ENCODE measurements at places on chromosomes 1 and 21.

DNA sequence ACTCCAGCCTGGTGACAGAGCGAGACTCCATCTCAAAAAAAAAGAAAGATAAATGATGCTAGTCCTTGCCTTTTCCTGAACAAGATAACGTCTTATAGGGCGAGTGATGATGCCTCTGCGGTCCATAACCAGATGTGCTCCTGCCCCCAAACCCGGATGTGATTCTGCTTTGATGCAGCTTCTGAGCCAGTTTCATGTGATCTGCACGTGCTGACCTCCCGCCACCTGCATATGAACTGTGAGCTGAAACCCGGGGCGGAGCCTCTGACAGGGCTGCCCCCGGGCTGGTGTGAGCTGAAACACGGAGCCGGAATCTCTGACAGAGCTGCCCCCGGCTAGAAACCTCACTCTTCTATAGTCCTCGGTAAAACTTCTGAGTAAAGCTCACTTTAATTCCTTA is 1.3 kb downstream of the KRTAP12-4 start:
- no peak for DNase-seq

DNA sequence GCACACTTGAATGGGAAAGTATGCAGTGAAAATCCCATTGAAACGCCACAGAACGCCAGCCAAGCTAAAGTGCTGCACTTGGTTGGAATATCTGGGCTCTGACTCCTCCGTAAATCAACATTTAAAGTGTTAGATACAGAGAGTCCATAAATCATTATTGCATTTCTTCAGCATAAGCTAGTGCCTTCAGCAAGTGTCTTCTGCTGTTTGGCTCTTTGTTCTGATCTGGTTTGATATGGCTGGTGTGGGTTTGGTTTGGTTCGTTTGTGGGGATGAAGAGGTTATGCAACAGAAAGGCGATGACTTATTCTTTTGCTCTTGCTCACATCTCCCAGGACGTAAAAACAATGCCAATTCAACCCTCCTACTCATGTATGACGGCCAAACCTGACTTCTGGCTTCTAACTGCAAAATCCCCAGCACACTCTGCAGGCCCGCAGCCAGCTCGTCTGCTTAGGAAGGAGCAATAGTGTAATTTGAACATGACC is 121.8 kb upstream of the ERG start:
- no peak for DNase-seq

DNA sequence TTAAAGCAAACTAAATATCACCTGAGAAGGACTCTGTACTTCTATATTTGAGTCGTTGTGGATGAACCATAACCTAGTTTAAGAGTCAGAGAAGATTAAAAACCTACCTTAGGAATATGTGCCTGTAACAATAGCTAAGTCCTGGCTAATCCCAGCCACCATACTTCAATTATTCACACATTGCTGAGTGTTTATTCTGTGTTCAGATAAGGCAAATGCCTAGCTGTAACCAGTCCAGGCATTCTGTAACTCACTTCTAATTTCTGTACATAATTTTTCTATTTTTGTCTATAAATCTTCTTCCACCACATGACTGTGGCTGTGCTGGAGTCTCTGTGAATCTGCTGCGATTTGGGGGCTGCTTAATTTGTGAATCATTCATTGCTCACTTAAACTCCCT is 441.9 kb upstream of the ADAMTS5 start:
- DNase-seq: no peak

GRCh38 chr1:8096105-8097011 is 70.2 kb upstream of the ERRFI1 start:
- no peak for DNase-seq

DNA sequence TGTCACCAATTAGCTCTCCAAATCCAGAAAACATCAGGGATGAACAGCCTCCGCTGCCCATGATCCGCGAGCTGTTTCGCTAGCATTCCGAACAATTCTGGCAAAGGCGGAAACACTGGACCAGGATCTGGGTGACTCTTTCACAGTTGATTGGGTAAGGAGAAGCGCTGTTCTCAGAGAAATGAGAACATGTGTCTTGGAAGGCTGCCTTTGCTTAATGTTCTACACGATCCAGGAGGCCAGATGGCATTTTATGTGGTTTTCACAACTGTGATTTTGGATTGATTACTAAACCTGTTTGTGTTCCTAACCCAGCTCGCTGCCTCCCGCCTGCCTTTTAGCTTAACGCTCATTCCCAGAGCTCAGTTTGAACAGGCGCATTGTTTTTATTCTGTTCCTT is 144.0 kb downstream of the KIF26B start:
- no peak for DNase-seq

DNA sequence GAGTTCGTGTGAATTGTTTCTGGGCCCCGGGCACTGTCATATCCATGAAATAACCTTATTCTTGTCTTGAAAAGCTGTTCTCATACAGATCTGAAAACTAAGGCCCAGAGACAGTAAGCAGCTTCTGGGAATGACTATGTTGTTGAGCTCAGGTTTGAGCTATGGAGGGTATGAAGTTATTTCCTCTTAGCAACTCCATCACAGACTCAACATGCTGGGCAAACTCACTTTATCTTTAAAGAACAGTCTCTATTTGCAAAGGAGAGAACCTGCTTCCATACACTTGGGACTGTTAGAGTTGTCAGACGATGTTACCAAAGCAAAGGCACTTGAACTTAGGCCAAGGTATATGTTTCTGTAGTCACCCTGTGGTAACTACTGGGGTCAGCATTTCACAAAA is 90.0 kb downstream of the GPR88 start:
- no peak for DNase-seq

DNA sequence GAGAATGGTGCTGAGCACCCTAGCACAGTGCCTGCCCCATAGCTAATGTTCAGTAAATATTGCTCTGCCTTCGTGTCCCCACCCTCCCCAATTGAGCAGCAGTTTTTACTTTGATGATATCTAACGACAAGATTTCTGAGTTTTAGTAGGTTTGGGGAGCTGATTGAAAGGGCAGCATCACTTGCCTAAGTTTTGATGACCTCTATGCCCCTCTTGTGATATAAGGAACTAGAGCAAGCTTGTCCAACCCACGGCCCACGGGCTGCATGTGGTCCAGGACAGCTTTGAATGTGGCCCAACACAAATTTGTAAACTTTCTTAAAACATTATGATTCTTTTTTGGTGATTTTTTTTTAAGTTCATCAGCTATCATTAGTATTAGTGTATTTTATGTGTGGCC is 1.6 kb downstream of the CNIH4 start:
- no peak for DNase-seq

- no peak for DNase-seq
Measured at GRCh38 chr1:220751111-220751510, 3.0 kb downstream of the MTARC2 start.

All from stimulated activated CD4-positive, alpha-beta T cell treated with anti-CD3 and anti-CD28 coated beads, Interleukin-15, amount 100 ng/mL, for 1 hour (primary cell).